ENCODE measurements at places on chromosomes 12 and 14.

GRCh38 chr14:46490238-46490685 is 161.3 kb downstream of the RPL10L start:
- no peak for DNase-seq

- no peak for DNase-seq
These were observed 158.3 kb downstream of the SEC23A start for GRCh38 chr14:38944691-38945090.

DNA sequence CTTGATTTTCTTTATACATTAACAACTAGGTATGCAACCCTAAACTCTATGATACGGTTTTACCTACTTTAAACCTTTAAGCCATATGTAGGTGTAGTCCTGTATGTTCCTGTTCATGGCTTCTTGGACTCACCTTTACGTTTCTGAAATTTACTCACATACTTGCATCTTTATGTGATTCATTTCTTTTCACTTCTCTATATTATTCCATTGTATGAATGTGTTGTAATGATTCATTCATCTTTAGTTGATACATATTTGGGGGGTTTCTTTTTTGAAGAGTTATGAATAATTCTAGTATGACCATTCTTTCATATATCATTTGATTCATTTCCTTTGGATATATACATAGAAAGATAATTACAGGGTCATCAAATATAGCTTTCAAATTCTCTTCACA is 2.4 kb upstream of the TAS2R50 start:
- no peak for DNase-seq

- no peak for DNase-seq
These were observed 23.1 kb downstream of the DNAL1 start for GRCh38 chr14:73667854-73668253.

- DNase-seq = no peak
These were observed 43.2 kb downstream of the PLEKHG7 start for GRCh38 chr12:92745856-92746550.

DNA sequence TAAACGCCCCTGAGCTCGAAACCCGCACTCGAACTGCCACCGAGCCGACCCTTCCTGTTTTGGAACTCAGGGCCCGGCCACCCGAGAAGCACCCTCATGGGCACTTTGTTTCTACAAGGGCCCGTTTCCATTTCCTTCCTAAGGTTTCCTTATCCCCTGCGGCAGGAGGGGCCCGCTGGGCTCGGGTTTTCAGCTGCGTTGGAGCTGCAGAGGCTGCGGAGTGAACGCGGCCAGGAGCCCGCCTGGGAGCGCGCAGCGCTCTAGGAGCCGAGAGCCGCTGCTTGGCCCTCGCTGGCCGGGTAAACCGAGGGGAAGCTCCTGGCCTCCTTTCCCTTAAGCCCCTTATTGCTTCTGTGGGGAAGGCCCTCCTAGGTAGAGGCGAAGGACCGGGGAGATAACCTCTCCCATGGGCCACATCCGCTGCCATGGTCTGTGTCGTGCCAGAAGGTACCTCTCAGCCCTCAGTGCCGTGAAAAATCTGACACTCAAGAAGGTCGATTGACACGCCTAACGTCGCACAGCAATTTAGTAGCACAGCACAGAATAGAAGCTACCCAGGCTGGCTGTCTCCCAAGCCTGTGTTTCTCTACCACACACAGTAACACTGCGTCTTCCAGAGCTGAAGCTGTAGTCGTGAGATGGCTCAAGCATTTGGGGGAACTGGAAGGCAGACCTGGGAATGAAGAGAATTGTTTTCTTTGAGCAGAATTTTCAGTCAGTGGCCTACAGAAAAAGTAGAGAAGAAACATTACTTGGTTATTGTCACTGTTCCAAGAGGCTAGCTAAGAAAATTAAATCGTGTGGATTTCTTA is 12.9 kb upstream of the CALM1 start:
- DNase-seq = peak; percentile 69

DNA sequence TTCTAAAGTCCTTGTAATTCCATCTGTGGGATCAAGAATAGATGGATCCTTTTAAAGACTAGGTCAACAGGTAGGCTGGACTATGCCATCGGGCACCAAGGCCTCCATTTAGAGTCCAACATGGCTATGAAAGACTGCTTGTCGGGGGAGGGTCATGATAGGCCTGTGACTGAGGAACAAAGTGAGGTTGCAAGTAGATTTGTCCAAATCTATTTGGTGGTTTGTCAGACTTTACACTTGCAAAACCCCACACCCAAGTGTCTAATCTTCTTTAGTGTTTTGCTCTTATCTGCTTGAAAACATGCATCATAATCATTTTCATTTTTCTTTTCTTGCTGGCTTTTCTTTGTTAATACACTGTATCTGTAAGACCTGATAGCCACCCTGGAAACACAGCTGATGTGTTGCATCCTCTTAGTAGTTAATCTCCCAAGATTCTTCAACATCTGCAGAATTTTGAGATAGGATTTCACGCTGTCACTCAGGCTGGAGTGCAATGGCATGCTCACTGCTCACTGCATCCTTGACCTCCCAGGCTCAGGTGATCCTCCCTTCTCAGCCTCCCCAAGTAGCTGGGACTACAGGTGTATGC is 50.3 kb downstream of the TDP1 start:
- no peak for DNase-seq

- no peak for DNase-seq
These were observed 18.1 kb upstream of the FBRSL1 start for GRCh38 chr12:132471858-132472255.

DNA sequence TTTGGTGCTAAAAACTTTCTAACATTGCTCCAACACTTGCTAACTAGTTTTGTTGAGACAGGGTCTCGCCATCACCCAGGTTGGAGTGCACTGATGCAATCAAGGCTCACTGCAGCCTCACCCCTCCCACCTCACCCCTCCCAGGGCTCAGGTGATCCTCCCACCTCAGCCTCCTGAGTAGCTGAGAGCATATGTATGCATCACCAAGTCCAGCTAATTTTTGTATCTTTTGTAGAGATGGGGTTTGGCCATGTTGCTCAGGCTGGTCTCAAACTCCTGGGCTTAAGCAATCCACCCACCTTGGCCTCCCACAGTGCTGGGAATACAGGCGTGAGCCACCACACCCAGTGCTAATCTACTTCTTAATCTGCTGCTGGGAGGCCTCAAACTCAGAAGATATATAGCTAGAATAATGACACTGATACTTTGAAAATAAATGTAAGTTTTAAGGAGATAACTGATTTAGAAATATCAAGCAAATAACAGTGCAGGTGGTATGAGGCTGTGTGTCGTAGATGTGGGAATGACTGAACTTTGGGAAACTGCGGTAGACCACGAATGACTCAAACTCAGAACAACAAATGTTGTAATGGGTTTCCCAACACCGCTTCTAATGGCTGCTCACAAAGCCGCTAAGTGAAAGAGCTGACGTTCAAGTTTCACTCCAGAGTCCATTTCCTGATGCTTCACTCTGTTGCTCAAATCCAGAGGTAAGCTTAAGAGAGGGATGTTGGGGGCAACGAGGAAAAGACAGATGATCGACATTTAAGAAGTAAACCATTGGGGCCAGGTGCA is 10.0 kb downstream of the TMCC3 start:
- DNase-seq = peak; percentile 15

- DNase-seq = no peak
These were observed 149.3 kb downstream of the CALM1 start for GRCh38 chr14:90545966-90546751.

DNA sequence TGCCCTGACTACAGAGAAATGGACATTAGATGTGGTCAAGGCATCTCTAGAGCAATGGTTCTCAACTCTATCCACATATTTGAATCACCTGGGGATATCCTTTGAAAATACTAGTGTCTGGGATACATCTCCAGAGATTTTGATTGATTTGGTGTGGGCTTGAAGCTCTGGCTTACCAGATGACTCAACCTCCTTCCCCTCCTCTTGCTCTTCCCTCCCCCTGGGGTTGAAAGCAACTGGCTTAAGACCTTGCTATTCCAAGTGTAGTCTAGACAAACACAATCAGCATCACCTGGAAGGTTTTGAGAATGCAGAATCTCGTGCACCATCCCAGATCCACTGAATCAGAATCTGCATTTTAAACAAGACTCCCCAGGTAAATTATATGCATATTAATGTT is 183.8 kb downstream of the DAD1 start:
- DNase-seq = no peak

DNA sequence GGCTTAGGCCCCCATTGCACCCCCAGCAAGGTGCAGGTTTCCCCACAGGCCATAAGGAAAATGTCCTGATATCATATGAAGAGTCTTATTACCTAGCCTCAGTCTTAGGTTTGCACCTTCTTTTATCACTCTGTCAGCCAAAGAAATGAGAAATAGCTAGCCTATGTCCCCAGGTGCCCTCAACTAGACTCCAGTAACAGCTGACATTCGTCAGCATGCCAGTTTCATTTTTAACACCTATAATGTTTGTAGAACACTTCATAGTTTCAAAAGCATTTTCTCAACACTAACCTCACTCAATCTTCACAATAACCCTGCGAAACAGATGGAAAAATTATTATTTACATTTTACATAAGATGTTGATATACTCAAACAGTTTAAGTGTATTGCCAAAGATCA is 24.0 kb upstream of the OR10P1 start:
- no peak for DNase-seq

DNA sequence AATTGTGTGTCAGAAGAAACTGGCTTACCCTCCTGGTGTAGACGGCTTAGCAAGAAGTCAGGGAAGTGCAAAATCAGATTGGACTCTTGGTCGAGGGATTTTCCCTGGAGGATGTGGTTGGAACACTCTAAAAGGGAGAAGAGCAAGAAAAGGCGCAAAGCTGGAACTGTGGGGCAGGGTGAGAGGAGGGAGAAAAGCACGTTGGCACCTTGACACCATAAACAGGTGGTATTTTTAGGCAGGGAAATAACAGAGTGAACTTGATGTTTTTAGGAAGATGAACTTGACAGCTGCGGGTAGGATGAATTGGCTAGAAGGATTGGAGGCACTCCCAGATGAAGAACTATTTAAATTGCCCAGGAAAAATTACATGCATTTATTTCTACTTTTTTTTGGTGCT is 67.7 kb downstream of the HCAR2 start:
- no peak for DNase-seq

DNA sequence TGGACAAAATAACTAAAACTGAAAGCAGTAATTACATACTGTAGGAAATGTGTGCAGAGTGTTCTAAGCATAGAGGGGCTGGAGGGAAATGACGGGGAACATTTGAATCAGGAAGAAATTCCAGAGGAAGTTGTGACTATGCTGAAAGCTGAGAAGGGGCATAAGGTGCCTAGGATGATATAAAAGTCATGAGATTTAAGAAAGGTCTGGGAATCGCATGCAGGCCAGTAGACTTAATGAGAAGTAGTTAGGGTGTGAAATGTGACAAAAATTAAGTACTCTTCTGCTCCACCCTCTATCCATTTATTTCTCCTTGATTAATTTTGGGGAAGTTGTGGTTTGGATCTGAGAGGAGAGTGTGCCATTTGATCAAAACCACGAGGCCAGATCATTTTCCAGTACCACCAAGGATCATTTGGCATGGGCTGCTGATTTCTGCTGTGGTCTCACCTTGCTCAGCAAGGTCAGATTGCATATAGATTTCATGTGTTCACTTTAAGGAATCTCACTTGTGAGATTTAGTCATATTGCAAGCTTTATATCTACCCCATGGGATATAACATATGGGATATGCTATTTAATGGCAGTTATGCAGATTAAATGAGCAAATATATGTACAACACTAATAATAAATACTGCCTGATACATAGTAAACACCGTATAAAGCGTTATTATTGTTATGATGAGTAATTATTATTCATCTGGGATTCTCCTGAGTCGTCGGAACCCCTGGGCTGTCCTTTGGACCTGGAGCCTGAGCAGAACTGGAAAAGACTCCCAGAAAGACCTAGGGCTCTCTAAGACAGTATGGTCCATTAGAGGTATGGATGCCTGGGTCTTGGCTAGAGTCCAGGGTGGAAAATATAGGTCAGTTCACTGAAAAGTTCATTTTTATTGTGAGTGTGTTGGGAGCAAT is 72.3 kb downstream of the SRGAP1 start:
- DNase-seq = no peak

GRCh38 chr12:41045509-41045908 is 142.6 kb upstream of the PDZRN4 start:
- no peak for DNase-seq

DNA sequence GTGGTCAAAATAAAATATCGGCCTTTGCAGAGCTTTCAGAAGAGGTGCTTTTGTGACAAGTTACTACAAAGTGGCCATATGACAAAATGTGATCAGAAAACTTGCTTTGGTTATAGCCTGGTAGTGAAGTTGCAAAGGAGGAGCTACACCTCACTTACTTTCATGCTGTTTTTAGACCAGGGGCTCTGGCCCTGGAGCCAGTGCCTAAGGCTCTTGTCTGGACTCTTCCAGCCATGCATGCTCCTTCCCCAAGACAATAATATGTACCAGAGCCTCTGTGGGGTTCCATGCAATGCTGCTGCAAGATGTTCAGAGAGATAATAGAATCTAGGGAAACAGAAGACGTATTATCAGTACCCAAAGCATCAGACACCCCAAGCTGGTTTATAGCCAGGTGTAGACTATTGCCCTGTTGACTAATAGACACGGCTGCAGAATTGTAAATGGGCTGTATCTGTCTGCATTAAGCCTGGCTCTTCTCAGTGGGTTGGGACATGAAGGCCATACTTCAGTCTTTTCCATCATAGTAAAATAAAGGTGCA is 88.5 kb downstream of the EGLN3 start:
- DNase-seq = no peak

GRCh38 chr14:29039171-29039570 is 272.6 kb downstream of the FOXG1 start:
- DNase-seq = no peak

DNA sequence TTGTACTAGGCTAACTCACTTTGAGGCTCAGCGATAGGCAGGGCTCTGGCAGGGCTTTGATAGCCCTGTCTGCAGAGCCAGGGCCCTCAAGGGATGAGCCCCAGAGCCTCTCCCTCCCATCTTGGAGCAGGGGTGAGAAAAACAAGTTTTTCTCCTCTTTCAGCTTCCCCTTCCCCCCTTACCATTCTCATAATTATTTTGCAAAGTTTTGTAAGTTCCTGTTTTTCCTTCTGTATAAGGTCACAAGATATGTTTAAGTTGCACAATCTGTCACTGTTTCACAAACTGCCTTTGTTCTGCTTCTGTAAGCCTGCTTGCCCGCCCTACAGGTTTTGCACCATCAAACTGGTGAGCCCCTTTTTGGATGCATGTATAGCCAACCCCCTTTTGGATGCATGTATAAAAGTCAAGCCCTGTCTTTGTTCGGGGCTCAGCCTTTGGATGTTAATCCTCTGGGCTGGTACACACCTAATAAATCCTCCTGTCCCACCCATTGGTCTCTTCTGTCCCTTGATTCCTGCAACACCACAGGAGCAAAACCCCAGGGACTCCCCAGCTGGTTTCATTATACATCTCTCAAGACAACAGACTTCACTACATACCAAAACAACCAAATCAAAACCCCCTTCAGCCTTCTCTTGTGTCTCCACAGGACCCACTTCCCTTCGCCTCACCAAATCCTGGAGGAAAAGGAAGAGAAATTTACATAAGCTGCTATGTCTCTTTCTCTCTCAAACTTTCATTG is 52.5 kb upstream of the RESF1 start:
- no peak for DNase-seq

GRCh38 chr14:50381823-50382287 is 14.8 kb downstream of the CDKL1 start:
- no peak for DNase-seq

All from CD4-positive, alpha-beta T cell treated with Interleukin-6 at 100 ng/mL for 8 hours (primary cell).